ENCODE measurements at places on chromosomes 2 and 18.

DNA sequence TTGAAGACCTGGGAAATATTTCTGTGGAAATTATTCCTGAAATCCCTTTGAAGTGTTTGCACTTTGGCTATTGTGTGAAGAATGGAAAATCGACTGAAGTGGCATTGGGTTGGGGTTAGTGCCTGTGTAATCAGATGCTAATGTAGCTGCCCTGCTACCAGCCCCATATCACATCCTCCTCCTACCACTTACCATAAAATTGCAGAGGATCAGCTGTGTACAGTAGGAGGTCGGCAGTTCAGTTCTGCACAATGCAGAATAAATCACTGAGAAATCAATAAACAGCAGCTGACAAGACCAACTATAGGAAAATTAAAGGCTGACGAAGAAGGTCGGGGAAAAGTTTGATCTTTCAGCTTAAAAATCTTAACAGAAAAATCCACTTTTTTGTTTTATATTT lies 440.9 kb downstream of the PTPRM start:
- no peak for DNase-seq

GRCh38 chr18:26802330-26803200 lies 62.9 kb downstream of the AQP4 start:
- no peak for DNase-seq

GRCh38 chr2:120369250-120369649 lies 23.3 kb downstream of the INHBB start:
- DNase-seq: no peak

DNA sequence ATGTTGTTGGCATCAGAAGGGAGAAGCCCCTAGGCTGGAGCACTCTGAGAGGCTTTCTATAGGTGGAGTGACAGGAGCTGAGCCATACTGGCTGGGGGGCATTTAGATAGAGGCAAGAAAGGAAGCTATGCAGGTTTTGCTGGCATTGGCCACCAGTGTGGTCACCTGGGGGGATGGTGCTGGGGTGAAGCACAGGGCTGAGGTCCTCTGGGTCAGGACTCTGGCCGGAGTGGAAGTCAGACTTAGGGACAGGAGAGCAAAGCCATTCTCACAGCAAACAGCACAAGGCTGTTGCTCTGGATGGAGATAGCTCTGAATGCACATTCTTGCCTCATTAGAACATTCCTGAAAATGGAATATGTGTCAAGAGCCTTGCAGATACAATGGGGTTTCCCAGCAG lies 47.4 kb downstream of the NTSR2 start:
- DNase-seq: no peak

DNA sequence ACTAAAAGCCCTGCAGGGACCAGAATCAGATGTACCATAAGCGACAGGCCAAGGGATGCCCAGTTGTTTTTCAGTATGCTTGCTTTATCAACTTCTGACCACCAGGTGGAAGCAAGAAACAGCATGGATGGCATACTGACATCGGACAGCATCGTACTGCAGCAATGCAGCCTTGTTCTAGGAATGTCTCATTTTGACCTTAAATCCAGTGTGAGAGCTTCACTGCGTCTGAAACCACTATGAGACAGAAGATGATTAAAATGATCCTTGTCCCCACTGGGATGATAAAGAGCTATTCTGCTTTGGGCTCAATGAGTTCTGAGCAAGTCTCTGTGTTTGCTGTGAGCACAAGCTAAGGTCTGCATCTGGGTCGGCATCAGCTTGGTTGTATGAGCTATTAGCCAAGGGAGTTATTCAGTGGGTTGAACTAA lies 54.3 kb downstream of the CDK15 start:
- peak; percentile 32 for DNase-seq

DNA sequence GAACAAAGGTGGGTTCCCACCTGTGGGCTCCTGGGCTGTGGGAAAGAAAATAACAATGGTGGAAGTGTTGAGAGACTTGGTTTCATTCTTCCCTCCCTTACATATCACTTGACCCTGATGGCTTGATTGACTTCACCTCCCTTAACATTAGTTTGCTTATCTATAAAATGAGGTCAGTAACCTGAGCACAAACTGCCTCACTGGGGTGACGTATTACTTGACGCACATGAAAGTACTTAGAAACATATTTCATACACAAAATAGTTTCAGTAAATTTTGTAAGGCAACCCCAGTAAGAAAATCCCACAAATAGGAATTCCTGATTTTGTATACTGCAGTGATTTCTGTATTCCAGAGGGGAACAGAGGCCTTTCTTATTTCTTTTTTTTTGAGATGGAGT lies 29.4 kb upstream of the LPIN2 start:
- DNase-seq: no peak

- DNase-seq: no peak
Observed at GRCh38 chr18:79850731-79851130, 53.0 kb downstream of the KCNG2 start.

DNA sequence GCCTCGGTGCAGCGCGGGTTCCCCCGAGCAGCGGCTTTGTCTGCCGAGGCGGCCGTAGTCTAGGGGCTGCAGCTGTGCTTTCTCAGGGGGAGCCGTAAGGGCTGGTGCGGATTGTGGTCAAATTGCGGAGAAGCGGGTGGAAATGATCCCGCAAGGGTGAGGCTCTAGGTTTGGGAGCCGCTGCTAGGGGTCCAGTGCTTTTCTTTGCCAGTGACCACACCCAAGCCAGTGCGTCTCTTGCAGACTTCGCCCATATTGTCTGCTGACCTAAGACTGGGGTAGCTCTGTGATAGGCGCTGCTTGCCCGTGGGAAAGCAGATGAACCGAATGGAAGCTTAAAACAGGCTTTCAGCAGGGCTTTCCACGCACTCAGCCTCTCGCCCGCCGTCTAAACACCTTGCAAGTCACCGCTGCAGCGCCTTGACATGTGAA lies 2.1 kb downstream of the DPYSL5 start:
- peak; percentile 14 for DNase-seq

- no peak for DNase-seq
Observed at GRCh38 chr18:48392268-48392667, 16.9 kb downstream of the ZBTB7C start.

DNA sequence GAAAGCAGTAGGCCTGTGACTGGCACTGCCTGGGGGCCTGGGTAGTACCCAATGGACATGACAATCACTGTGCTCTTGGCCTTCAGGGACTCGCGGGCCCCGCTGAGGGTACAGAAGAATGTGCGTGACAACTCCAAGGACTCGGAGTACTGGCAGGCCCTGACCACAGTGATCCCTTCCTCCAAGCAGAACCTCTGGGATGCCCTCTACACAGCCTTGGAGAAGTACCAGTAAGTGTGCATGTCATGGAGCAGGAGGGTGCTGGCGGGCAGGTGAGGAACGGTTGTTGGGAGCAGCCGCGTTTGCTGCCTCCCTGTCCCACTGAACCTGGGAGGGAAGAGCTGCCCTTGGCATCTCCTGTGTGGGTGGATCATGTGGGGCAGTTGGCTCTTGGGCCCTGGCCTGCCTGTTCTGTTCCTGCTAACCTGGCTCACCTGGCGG lies 23.3 kb downstream of the OTOF start:
- DNase-seq: no peak

GRCh38 chr2:23323198-23323916 lies 61.6 kb upstream of the KLHL29 start:
- no peak for DNase-seq

DNA sequence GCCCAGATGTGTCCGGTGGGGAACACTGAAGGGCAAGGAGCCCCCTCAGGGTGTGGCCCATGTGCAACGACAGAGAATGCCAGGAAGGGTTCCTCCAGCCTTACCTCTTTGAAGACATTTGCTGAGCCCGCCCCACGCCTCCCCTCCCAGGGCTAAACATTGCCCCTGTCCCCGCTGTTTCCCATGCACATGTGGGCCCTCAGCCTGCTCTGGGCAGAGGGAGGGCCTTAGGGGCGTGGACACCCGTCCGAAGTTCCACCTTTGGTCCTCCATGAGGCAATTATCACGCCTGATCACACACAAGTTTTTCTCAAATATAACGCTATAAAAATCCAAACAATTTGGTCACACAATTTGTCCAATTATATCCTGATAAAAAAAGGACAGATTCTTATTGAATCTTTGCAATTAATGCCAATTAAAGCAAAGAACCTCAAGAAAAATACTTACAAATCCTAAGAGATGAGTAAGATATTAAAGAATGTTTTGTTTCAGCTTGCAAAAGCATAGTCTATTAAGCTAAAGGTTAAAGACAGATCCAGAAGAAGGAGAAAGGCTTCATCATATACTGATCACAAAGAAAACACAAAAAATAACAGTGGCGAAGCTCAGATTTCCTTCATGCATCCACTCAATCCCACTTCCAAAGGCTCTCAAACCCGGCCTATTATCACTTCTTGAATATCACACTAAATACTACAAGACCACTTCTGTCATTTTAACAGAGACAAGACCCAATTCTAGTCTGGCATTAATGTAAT lies 55.2 kb upstream of the LDLRAD4 start:
- DNase-seq: no peak

DNA sequence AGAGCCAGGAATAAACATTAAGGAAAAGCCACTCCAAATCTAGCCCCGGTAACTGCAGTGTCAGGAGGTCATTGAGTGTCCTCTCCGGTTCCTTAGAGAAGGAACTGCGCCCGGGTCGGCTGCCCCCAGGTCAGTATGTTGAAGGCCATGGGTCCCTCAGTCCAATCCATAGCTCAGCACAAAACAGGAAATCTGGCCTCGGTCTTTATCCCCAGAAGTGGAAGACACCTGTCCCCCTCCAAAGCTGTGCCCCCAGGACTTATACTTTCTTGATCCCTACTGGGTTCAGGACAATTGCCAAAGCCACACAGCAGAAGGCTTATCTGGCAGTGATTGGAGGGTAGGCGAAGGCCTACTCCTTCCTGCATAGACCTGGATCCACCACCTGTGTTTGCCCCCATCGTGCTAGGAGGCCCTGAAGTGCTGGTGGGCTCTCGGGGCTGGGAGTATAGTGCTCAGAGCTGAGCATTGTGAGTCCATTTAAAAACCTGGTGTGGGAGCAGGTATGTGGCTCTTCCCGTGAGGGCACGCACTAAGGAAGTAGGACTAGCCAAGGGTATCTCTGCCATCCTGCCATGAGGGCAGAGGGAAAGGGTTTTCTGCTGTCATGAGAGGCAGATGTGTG lies 178.6 kb downstream of the SEPTIN10 start:
- DNase-seq: no peak

DNA sequence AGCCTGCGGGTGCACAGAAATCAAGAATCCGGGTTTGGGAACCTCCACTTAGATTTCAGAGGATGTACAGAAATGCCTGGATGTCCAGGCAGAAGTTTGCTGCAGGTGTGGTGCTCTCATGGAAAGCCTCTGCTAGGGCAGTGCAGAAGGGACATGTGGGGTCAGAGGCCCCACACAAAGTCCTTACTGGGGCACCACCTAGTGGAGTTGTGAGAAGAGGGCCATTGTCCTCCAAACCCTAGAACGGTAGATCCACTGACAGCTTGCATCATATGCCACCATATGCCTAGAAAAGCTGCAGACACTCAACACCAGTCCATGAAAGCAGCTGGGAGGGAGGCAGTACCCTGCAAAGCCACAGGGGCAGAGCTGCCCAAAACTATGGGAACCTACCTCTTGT lies 833.0 kb downstream of the TMEM182 start:
- no peak for DNase-seq

GRCh38 chr2:176104316-176105077 lies 2.6 kb upstream of the HOXD11 start:
- DNase-seq: no peak

GRCh38 chr2:150609831-150610582 lies 122.5 kb upstream of the RND3 start:
- no peak for DNase-seq

DNA sequence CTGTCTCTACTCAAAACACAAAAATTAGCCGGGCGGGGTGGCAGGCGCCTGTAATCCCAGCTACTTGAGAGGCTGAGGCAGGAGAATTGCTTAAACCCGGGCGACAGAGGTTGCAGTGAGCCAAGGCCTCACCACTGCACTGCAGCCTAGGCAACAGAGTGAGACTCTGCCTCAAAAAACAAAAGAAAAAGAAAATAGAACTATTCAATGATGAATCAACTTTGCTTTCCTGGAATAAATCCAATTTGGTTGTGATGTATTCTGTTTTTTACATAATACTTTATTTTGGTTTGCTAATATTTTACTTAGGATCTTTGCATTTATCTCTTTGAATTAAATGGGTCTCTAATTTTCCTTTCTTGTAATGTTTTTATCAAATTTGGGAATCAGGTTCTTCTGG lies 86.3 kb upstream of the MBOAT2 start:
- DNase-seq: no peak

DNA sequence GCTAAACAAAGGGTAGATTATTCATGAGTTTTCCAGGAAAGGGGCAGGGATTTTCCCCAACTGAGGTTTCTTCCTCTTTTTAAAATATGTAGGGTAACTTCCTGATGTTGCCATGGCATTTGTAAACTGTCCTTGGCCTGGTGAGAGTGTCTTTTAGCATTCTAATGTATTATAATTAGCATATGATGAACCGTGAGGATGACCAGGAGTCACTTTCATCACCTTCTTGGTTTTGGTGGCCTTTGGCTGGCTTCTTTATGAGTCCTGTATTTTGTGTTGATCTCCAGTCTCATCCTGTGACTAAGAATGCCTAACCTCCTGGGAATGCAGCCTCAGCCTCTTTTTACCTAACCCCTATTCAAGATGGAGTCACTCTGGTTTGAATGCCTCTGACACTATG lies 391.0 kb upstream of the LINC00305 start:
- DNase-seq: no peak

DNA sequence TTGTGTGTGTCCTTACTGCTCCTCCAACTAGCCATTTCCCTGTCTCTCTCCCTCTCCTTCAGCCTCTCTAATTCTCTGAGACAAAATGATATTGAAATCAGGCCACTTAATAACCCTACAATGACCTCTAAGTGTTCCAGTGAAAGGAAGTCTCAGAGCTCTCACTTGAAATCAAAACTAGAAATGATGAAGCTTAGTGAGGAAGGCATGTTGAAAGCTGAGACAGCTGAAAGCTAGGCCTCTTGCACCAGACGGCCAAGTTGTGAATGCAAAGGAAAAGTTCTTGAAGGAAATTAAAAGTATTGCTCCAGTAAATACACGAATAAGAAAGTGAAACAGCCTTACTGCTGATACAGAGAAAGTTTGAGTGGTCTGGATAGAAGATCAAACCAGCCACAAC lies 72.9 kb downstream of the PRKCE start:
- no peak for DNase-seq

- DNase-seq: no peak
Observed at GRCh38 chr2:67772216-67773170, 290.3 kb downstream of the C1D start.

DNA sequence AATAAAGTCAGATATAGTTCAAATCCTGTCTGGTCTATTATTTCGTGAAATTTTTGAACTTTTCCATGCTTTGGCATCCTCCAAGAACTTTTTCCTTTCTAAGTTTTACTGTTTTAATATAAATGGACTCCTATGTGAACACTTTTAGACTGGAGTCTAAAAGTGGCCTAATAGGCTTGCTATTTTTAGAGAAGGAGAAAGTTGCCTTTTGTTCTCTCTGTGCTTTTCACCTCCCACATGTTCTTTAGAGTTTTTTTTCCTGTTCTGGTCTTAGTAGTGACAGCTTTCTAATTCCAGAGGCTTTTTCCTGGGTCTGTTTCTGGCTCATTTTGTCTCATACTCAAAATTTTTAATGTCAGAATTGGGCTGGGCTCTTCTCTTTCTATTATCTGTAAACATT lies 72.2 kb downstream of the ADAM23 start:
- no peak for DNase-seq
